Fibroblast of skin of back (primary cell): ENCODE measurements at places on chromosomes 13 and 19.

- DNase-seq = no peak
Measured at GRCh38 chr19:28556371-28556770, 656.6 kb downstream of the UQCRFS1 start.

DNA sequence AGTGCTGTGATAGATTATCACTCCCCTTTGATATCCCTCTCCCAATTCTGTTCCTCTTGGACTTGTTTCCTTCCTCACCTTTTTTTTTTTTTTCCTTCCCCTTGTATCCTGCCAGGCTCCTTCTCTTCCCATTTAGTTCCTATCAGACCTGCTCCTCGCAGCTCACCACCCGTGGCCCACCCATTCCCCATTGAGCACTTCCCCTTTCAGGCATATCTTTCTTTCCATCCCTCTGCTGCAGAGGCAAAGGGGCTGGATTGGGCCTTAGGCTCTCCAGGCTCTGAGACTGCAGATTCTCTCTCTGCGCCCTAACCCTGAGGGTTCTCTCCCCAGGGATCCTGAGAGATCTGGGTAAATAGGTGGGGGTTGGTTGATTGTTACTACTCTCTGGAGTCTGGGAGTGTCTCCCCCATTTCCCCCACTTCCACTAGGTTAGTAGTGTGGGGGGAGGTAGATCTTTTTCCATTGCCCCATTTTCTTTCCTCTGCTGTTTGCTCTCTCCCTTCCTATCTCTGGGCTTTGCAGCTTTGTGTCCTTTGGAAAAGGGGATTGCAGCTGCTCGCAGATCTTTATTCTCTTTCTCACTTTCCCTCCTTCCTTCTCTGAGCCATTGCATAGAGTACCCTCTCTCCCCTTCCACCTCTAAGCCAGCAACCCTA is 2.3 kb downstream of the ARHGAP35 start:
- DNase-seq = no peak

DNA sequence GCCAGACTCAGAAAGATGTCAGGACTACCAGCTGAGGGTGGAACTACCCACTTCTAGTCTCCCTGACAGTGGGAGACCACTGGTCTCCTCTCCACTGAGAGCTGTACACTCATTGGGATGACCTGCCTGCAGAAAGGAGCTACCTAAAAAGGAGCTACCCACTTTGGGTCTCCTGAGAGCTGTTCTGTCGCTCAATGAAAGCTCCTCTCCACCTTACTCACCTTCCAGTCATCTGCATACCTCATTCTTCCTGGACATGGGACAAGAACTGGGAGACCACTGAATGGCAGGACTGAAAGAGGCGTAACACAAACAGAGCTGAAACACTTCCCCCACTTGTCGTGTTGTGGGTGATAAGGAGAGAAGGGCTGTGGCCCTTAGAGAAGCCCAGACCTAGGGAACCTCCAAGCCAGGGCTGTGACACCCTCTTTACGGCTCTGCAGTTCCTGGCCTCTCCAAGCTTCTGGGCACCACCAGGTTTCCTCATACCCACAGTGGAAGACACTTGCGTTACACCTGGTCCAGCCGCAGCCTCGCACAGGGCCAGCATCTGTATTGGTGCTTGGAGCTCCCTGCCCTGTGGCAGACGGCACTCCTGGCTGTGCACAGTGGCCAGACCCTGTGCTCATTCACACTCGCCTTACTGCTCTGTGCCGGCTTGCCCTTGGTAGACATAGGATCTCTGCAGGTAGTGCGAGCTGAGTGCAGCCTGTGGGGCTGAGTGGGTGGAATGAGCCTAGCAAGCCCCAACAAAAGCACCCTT is 54.9 kb upstream of the SLITRK6 start:
- no peak for DNase-seq

- DNase-seq = peak; percentile 46
Measured at GRCh38 chr13:91185294-91185863, 162.1 kb upstream of the MIR17HG start.
